Stimulated activated CD4-positive, alpha-beta T cell treated with anti-CD3 and anti-CD28 coated beads, Interleukin-4, amount 100 ng/mL, for 1 hour (primary cell): ENCODE measurements at places on chromosomes 7 and 10.

DNA sequence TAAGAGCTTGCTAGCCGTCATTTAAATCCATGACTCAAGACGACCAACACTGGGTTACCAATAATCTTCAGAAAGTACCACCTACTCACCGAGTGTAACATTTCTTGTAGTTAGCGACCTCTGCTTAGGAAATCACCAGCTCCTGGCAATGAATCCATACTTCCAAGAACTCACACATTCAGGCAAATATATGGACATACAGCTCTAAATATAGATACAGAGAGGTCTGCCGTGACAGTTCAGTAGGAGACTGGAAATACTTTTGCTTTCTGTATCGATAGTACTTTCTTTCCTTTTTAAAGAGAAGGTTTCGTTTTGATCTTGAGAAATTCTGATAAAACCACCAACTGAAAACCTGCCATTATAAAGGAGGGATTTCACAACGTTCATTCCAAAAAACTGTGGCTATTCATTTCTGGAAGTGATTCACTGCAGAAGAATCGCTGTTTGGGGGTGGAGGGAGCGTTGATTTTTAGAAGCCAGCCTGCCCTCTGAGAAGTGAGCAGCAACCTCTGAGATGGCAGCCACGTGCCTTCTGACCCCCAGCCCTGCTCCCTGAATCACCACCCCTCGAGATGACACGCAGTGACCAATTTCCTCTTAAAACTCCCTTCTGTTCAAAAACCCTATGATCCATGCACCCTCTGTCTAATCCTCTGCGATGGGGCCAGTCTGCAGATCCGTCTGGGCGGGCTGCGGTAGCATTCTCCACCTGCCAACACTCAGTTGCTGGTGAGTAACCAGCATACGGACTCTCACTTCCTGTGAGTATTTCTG, 179.0 kb upstream of the KLF14 start:
- peak; percentile 78 for DNase-seq

GRCh38 chr7:123548406-123548805, 9.2 kb downstream of the NDUFA5 start:
- DNase-seq: no peak

GRCh38 chr10:132881186-132881920, 61.0 kb downstream of the CFAP46 start:
- DNase-seq: no peak

- no peak for DNase-seq
Measured at GRCh38 chr7:154856733-154857132, 146.2 kb downstream of the PAXIP1 start.

GRCh38 chr10:48572414-48572813, 32.5 kb downstream of the ARHGAP22 start:
- DNase-seq: no peak

- DNase-seq: no peak
Measured at GRCh38 chr7:150695654-150696053, 10.1 kb downstream of the GIMAP2 start.

- no peak for DNase-seq
Measured at GRCh38 chr7:43283706-43284105, 171.3 kb downstream of the HECW1 start.

GRCh38 chr10:114387784-114388183, 16.5 kb downstream of the AFAP1L2 start:
- no peak for DNase-seq

- DNase-seq: no peak
Measured at GRCh38 chr7:23246555-23246954, at the start of gene GPNMB. GPNMB (plus strand) TSS chr7:23246775; CDS start chr7:23246858, 83 bp downstream.

DNA sequence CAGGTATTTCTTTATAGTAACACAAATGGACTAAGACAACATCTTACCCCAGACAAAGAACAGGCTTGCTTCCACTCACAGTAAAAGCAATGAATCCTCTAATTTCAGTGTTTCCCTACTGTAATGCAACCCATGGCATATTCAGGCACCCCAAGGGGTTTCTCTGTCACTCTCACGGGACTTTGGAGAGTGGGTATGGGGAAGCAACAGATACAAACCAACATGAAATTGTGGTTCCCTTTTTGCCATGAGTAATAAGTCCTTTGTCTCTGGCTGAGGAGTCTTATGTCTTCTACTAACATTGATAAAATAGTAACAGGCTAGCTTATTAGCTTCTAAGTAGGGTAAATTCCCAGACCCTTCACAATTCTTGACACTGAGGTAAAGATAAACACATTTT, 51.4 kb upstream of the AOAH start:
- DNase-seq: no peak

- DNase-seq: no peak
Measured at GRCh38 chr7:134737566-134738345, 41.7 kb upstream of the CALD1 start.

DNA sequence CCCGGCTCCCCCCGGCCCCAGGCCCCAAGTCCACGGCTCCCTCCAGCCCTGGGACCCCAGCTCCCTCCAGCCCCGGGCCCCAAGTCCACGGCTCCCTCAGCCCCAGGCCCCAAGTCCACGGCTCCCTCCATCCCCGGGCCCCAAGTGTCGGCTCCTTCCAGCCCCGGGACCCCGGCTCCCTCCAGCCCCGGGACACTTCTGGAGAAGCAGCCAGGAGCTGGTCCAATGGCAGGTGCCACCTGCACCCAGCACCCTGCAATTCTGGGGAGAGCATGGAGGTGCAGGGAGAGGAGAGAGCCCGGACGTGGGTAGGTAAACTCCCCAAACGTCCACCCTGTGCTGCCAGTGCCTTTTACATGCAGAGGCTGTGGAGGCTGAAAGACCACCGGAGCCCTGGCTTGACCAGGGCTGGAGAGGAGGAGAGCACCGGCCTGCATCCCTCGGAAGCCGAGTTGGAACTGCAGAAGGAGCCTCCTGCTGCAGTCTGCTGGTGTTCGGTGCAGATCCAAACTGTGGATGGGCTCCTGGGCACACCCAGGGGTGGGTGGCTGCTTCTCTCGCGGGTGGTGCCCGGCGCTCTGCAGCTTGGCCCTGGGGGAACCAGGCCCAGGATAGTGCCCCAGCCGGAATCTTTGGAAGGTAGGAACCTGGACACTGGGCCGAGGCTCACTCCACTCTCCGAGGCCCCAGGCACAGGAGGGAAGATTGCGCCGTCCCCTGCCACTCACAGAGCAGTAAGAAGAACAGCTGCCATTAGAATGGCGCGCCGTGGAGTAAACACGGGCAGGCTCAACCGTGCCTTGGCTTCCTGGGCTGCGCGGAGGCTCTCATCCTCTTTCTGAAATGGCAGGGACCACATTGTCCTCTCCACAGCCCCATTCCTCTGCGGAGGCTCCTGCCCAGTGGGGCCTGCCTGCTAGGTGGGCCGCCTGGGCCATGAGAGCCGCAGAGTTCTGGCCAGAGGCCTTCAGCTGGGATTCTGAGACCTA, 14.7 kb downstream of the SHH start:
- no peak for DNase-seq

DNA sequence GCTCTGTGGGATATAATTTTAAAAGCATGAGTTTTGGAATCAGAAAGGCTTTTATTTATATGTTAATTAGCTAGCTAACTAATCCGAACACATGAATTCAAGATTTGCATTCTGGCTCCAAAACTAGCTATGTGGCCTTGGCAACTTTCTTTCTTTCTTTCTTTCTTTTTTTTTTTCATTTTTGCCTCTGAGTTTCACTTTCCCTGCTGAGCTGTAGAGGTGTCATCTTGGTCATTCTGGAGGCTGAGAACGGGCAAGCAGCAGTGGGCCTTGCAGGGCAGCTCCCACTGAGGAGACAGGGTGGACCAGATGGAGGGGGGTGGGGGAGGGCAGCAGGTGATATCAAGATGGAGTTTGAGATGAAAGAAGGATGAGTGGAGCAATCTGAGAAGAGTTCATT, 24.8 kb upstream of the SFMBT2 start:
- no peak for DNase-seq

GRCh38 chr10:83301732-83302131, 837.6 kb upstream of the GHITM start:
- DNase-seq: no peak

GRCh38 chr10:79444199-79445119, 965 bp downstream of the ZCCHC24 start:
- DNase-seq: peak; percentile 52

- no peak for DNase-seq
Measured at GRCh38 chr10:85978566-85979358, 387.8 kb downstream of the GRID1 start.

GRCh38 chr7:15936991-15937390, 250.5 kb upstream of the MEOX2 start:
- DNase-seq: no peak

GRCh38 chr10:30531751-30532530, 97.6 kb downstream of the LYZL2 start:
- no peak for DNase-seq

- no peak for DNase-seq
Measured at GRCh38 chr10:1657479-1657878, 79.8 kb downstream of the ADARB2 start.

GRCh38 chr7:47093320-47094234, 488.3 kb downstream of the TNS3 start:
- no peak for DNase-seq

- no peak for DNase-seq
Measured at GRCh38 chr7:122311050-122311700, 6.6 kb upstream of the FEZF1 start.

GRCh38 chr10:3494131-3494837, 290.7 kb downstream of the KLF6 start:
- no peak for DNase-seq

DNA sequence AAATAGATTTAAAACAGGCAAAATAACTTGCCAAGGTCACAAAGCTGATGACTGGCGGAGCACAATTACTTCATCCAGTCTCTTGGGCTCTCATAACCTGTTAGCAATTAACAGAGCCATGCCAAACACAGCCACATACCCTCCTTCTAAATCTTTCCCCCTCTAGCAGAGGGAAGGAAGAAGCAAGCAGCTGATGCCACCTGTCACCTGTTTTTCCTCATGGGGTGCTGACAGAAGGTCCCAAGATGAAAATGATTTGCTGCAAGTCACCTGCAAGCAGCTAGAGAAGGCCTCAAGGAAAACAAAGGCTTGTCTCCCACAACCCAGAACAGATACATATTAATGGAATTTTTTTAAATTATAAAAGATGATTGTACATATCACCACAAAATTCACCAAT, 117.8 kb downstream of the GFRA1 start:
- no peak for DNase-seq

DNA sequence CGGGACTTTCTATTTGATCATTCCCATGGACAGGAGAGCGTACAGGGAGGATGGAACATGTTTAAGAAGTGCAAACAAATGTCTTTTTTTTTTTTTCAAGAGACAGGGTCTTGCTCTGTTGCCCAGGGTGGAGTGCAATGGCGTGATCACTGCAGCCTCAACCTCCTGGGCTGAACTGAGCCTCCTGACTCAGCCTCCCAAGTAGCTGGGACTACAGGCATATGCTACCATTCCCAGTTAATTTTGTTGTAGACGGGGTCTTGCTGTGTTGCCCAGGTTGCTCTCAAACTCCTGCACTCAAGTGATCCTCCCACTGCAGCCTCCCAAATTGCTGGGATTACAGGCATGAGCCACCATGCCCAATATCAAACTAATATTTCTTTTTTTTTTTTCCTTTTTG, 40.5 kb downstream of the SPDYE5 start:
- DNase-seq: no peak

DNA sequence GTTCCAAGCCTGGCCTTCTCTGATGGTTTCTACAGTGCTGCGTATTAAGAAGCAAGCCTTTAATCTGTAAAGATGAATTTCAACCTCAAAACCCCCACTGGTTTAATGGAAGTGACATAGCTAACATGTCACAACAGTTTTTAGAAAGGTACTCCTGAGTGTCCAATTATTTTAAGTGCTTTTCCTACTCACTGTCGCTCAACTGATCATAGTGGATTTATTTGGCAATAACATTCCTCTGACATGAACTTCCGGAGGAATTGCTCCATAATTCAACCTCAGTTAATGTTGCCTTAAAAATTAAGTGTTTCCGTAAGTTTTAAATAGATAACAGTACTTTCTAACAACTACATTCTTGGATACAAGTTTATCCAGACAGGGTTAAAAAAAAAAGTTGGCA, 57.5 kb downstream of the AGMO start:
- DNase-seq: no peak

GRCh38 chr7:88669913-88670312, 89.6 kb upstream of the ZNF804B start:
- DNase-seq: no peak

DNA sequence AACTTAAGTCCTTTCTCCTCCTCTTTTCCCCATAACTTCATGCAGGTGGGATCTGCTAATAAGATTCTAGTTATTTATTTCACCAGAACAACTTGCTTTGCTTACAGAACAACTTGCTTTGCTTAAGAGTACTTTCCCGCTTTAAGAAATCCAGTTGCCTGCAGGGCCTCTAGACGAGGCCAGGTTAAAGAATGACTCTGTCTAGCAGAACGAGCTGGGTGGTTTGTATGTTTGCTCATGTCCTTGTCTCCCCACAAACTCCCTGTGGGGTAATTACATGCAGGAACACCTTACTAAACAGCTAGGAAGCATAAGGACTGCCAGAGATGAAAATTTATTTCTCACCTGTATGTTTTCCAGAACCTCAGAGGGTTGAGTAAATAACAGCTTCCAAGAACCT, 8.8 kb upstream of the FZD8 start:
- no peak for DNase-seq

DNA sequence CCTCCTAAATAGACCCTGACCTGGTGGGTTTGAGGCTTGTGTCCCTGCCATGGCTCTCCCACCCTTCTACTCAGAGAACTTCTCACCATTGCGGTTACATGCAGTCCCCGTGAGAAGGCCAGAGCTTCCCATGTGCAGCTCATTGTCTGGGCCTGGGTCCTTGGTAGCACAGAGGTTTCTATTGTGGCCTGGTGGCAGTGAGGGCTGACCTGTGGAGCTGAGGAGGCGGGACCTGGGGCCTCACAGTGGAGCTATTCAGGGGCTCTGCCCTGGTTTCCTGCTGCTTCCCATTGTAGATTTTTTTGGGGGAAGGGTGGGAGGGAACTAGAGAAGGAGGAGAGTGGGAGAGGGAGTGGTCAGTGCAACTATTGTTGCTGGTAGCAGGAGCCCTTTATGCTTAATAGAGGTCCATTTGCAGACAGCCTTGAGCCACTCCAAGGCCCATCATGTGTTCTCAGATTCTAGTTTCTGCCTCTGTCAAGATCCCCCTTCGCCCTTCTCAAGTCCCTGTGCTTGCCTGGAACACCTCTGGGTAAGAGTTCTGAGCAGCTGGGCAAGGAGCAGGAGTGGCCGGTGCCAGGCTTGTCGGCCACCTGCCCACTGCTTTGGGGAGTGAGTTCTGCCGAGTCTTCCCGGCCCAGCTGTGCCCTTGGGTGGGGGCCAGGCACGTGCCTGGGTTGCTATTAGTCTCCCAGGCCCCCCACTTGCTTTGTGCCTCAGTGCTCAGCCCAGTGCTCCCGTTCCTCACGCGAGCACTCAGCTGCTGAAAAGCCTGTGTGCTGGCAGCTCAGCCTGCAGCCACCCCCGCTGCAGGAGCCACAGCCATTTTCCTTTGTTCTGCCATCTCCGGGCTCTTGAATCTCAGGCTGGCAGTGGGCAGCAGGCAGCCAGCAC, 10.7 kb downstream of the TSPAN14 start:
- peak; percentile 40 for DNase-seq
